ENCODE measurements at places on chromosomes 6 and 20. TPM values are rescaled to one million over a fixed set of nuclear protein-coding genes. Genes with fewer than 3 reads are reported as not detected.

The MYH7B gene
- 0.18 TPM for total RNA-seq

The FHL5 gene
- total RNA-seq: 8.3 TPM

The PLCB4 gene
- 6.3 TPM for total RNA-seq

The ASIP gene
- total RNA-seq: not detected

The SEMG1 gene
- not detected for total RNA-seq
